GM12892 (cell line): ENCODE measurements at places on chromosomes 5 and 9.

DNA sequence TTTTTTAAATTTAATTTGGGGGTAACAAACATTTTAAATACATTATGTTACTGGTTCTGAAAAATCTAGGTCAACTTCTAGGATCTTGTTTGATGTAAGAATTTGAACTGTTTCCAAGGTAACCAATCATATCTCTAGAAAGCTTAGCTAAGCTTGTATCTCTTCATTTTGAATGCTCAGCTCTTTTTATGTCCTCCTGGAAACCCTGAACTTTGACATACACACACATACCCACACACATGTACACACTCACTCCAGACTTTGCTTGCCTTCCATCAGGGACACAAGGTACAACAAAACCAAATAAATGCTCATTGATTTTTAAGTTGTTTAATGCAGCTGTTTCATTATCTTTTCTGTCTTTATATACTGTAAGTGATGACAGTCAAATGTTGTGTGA is 178.5 kb downstream of the RAB3C start:
- DNase-seq = no peak

DNA sequence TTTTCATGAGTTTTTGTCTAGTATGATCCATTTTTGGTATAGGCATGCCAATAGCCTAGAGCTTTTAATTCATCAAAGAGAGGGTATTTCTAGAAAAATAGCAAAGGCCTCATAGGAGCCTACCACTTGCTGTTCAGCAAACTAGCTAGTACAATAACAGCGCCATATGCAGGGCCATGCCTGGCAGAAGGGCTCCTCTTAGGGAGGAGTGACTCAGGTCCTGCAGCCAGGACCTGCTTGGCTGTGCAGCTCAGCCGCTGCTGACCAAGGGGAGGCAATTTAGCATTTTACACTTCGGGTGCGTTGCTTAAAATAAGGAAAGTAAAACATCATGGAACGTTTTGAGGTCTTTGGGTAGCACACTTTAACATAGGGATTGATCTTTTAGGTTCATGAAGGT is 100.6 kb downstream of the TRIO start:
- DNase-seq = no peak

GRCh38 chr9:136131629-136132511 is 13.2 kb upstream of the TMEM250 start:
- no peak for DNase-seq

- no peak for DNase-seq
Observed at GRCh38 chr9:76600007-76600615, 141.1 kb downstream of the GCNT1 start.

GRCh38 chr5:75306746-75307145 is 30.3 kb upstream of the HMGCR start:
- no peak for DNase-seq

DNA sequence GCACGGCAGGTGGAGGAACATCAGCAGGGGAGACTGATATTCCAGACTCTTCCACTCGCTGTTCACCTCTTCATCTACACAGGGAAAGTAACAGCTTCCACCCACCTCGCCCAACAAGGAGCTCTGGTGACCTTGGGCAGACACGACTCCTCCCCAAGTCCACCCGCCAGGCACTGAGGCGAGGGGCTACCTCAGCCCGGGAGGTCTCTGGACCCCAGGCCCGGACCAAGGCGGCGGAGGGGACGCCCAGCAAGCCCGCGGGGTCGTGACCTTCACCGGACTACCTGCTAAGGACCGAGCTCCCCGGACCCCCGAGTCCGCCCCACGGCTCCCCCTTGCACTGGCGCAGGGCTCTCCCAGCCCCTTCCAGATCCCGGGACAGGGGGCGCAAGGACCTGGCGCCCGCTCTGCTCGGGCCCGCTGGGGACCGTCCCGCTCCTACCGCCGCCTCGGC is 70.2 kb upstream of the LPCAT1 start:
- no peak for DNase-seq

- no peak for DNase-seq
Observed at GRCh38 chr9:12069366-12069765, 623.8 kb upstream of the TYRP1 start.

GRCh38 chr5:1204693-1205242 is 3.4 kb downstream of the SLC6A19 start:
- DNase-seq = no peak
